ENCODE measurements at places on chromosomes 2 and 18.

- DNase-seq: peak; percentile 57
Observed at GRCh38 chr2:240233885-240234502, 93.5 kb upstream of the OTOS start.

DNA sequence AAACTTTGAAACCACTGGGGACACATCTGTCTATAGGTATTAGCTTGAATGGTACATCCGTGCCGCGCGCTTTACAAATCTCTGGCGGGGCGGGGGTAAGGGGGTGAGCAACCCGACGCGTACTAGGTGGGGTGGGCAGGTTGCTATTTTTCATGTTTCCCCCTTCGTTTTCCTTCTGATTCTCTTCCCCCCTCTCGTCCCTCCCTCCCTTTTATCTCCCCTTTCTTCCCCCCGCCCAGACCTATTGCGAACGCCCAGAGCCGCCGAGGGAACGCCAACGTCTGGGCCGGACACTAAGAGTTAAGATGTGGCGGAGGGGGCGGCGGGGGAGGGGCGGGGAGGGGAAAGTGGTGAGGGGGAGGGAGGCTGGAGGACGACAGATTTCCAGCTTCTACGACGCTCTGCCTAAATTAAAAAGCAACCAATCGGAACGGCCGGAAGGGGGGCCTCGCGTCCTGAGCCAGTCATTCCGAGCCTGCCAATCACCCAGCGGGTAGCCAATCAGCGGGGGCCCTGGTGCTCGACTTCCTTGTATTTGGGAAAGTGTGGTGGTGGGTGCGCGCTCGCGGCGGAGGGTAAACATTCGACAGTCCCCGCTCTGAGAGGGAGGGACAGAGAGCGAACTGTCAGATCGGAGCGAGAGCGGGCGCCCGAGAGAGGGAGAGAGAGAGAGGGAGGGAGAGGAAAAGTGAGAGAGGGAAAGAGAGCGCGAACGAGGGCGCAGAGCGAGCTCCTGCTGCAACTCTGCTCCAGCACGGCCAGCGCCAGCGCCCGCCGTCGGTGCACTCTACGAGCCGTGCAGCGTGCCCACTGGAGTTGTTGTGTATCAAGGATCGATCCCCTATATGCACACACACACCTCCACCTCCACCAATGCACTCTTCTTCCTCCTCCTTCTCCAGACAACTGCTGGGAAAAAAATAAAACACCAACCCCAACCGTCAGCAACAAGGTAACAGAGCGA is at the start of gene POU3F3:
Gene POU3F3 (plus strand): TSS at position 582 of the 964 bp plus-strand sequence. CDS start 1,396 bp downstream, outside the sequence.
- no peak for DNase-seq

DNA sequence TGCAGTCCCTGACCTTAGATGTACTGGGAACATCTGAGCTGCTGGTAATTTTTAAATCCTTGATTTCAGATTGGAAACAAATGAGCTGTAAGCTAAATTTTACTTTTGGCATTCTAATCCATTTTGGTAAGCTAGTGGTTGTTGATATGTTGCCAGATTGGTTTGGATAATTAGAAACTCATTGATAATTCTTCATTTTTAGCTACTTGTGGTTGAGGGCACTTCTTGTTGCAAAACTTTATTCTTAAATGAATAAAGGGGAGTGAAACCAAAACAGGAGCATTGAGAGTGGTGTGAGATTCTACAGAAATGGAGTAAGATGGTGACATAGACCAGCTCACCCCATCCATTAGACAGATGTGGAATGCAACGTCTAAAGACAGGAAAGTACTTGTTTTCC is 64.5 kb downstream of the ITGB1BP1 start:
- no peak for DNase-seq

- DNase-seq: no peak
Observed at GRCh38 chr2:192004188-192004963, 157.5 kb upstream of the CAVIN2 start.

GRCh38 chr2:169486487-169486886 is 7.2 kb downstream of the BBS5 start:
- DNase-seq: no peak

DNA sequence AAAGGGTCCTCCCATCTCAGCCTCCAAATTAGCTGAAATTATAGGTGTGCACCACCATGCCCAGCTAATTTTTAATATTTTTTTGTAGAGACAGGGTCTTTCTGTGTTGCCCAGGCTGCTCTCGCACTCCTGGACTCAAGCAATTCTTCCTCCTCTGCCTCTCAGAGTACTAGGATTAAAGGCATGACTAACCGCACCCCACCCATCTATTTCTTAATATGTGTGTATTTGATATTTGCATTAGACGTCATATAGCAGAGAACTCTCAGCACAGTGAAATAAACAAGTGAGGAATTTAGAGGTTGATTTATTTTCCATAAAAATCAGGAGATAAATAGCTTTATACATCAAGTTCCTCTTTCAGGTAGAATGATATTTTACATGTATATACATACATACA is 213.5 kb downstream of the FSIP2 start:
- DNase-seq: no peak

GRCh38 chr18:49778826-49779465 is 34.4 kb downstream of the ACAA2 start:
- DNase-seq: no peak

GRCh38 chr2:25227576-25227975 is 59.2 kb upstream of the POMC start:
- DNase-seq: no peak

GRCh38 chr2:218474527-218474926 is 55.6 kb downstream of the VIL1 start:
- DNase-seq: no peak

GRCh38 chr2:182666674-182667314 is 49.3 kb upstream of the DNAJC10 start:
- no peak for DNase-seq

- DNase-seq: no peak
Observed at GRCh38 chr18:76263046-76264005, 231.7 kb downstream of the ZNF516 start.

DNA sequence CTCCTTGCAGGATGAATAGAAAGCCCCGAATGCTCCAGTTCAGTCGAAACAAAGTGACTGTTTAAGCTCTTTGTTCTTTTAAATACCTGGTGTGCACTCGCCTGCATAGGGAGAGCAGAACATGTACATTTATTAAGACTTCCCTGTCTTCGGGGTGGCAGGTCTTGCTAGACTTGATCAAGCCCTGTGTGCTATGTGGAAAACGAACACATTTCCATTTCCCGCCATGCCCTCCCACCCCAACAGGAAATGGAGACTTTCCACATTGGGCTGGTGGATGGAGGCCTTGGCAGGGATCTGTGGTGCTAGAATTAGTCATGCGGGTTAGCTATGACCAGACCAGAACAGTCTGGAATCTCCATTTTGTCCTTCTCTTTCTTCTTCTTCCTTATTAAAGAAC is 321.0 kb upstream of the THSD7B start:
- no peak for DNase-seq

GRCh38 chr2:239691720-239692119 is 290.9 kb upstream of the HDAC4 start:
- no peak for DNase-seq

DNA sequence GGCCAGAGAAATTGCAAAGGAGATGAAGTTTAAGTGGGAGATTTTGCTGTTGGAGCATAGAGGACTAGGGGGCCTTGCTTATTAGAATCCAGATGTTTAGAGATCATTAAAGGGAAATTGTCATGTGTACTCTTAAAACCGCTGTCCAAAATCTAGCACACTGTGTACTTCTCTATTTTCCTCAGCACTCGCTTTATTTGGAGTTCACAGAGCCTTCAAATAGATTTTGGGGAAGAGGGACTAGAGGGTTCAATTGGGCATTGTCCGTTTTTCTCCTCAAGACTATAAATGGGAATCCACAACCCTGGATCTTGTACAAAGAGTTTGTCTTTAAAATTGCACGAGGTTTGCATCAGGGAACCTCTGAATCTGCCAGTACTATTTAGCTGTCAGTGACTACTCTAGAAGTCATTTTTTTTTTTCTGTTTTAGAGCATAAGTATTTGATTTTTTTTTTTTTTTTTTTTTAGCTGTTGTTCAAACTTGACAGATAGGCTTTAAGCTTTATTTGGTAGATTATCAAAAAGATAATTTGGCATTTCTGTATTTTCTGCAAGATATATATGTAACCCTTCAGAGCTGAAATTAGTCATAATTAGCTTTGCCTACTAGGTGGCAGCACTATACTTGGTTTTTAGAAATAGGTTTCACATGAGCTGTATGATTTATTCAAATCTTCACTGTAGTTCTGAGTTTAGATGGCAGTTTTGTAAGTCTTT is 14.2 kb downstream of the PMS1 start:
- DNase-seq: no peak
